ENCODE measurements at places on chromosomes 5 and 9.

DNA sequence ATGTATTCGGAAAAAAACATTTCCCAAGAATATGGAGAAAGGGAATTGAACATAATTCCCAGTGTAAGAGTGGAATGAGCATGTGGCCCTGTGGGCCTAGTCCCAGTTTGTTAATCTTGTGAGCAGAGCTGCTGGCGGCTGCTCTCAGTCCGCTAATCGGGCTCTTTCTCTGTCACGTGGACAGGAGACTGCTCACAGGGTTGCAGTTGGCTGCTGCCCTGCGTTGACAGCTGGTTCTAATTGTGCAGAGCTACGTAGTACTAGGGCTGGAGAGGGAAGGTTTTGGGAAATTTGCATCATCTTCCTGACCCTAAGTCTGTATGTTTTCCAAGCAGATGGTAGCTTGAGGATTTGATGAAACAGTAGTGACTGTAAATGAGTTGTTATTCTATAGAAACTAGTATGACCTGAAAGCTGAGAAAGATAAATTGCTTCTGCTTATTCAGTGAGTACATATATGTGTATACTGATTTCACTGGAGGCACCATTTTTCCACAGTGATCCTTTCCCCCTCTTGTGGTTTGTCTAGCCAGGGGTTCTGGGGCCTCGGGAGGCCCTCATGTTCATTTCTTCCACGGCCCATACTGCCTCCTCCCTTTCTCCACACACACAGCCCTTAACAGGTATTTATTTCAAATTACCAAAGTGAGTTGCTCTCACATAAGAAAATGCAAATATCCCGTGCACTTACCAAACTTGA, 100.6 kb downstream of the ANGPTL2 start:
- no peak for DNase-seq

GRCh38 chr5:95070453-95070852, 214.4 kb downstream of the MCTP1 start:
- DNase-seq = no peak

- no peak for DNase-seq
Measured at GRCh38 chr9:130092910-130093309, 39.2 kb downstream of the GPR107 start.

- no peak for DNase-seq
Measured at GRCh38 chr9:34220218-34220617, 41.4 kb downstream of the UBAP1 start.

GRCh38 chr5:53418826-53419658, 61.4 kb upstream of the FST start:
- peak; percentile 23 for DNase-seq

DNA sequence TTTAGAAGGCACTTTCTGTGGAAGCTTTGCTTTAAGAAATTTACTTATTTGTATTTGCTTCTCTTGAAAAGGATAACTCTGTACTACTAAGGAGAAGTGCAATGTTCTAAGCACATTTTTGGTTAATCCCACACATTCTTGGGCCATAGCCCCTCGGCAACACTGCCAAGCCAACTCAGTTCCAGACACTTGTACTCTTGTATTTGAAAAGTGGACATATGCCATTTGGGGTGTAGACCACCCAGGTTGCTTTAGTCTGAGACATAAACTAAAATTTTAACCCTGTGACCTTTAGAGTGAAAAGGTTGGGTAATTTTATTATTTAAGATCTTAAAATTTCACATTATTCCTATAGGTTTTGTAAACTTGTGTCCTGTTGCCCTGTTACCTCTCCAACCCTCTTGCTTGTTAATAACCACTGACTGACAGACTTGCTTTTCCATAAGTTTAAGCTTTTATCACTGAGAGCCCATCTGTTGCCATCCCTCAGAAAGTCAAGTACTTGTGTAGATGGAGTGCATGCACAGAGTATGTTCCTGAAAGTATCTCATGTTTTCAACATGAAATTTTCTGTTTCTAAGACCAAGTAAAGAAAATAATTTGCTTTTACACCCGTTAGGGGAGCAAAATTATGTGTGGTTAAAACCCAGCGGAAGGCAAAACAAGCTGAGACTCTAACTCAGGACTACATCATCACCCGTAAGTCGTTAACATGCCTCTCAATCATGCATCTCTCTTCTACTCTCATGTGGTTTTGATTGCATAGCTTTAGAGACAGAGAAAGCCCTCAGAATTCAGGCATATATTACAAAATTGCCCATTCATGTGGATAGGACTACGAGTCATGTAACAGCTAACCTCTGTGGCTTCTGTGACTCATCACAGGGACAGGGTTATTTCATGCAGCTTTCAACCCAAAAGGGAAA, 117.3 kb downstream of the GDNF start:
- peak; percentile 87 for DNase-seq

- no peak for DNase-seq
Measured at GRCh38 chr5:116564312-116564711, 10.3 kb downstream of the SEMA6A start.

DNA sequence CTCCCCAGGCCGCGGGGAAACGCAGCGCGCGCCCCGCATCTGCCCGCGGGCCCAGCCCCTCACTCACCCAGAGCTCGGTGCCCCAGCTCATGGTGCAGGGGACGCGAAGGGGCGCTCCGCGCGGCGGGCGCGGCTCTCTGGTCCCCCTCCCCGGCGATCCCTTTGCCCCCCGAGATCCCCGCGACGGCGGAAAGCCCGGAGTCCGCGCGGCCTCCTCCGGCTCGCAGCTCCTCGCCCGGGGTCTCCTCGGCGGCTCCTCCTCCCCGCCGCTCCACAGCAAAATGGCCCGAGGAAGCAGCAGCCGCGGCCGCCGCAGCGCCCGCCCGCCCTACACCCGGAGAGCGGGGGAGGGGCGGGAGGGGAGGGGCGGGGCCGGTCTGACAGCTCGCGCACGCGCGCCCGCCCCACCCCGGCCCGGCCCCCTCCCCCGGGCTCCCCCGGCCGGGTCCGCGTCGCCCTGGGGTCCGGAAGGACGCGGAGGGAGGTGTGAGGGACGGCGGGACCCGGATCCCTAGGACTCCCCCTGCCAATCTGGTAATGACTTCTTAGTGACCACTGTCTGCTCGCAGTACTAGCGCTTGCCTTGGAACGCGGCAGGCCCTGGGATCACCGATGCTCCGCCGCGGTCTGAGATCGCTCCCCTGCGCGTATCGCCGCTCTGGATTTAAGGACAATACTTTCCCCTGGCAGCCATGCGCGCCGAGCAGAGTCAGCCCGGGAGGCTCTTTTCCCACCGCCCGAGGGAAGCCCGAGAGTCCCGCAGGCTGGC, at the start of gene FNBP1:
FNBP1 (minus strand) TSS at position 305 of the 769 bp plus-strand sequence; CDS start at position 91, 214 bp downstream.
- peak; percentile 87 for DNase-seq

DNA sequence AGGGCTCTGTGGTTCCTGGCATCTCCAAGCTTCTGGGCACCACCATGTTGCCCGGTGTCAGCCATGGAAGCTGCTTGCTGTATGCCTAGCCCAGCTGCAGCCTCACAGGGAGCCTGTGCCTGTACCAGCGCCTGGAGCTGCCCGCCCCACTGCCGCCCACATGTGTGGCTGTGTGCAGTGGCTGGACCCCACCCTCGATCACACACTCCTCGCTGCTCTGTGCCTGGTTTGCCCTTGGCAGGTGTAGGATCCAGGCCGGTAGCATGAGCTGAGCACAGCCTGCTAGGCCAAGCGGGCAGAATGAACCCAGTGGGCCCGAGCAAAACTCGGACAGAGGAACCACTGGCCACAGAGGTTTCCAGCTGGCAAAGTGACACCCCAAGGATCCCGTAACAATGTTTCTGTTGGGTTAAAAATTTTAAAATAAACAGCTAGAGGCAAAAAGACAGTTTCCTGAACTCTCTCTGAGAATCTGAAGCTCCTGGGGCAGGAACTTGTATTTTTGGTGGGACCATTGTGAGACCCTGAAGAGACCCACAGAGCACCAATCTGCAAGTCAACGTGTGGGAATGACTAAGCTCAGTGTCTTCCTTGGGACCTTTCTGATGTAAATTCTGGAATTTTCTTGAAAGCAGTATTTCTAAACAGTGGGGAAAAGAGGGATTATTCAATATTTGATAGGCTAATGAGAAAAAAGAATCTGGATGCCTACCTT, 73.1 kb upstream of the CCDC112 start:
- no peak for DNase-seq

DNA sequence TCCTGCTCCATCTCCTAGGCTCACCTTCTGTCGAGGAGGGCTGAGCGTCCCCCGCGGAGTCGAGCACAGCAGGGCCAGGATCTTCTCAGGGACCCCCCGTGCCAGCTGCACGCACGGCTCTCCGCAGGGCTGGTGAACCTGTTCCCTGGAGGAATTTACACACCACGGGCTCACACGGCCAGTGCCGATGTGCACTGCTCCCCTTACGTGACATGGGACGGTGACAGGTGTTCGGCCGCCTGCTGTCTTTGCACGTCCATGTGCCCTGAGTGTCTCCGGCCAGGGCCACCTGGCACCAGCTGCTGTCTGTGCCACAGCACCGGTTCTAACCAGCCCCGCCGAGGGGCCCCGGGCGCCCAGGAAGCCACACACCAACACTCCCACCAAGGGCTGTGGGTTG, 8.7 kb upstream of the AGPAT2 start:
- no peak for DNase-seq

- DNase-seq = no peak
Measured at GRCh38 chr9:116279230-116279629, 125.6 kb downstream of the PAPPA start.

DNA sequence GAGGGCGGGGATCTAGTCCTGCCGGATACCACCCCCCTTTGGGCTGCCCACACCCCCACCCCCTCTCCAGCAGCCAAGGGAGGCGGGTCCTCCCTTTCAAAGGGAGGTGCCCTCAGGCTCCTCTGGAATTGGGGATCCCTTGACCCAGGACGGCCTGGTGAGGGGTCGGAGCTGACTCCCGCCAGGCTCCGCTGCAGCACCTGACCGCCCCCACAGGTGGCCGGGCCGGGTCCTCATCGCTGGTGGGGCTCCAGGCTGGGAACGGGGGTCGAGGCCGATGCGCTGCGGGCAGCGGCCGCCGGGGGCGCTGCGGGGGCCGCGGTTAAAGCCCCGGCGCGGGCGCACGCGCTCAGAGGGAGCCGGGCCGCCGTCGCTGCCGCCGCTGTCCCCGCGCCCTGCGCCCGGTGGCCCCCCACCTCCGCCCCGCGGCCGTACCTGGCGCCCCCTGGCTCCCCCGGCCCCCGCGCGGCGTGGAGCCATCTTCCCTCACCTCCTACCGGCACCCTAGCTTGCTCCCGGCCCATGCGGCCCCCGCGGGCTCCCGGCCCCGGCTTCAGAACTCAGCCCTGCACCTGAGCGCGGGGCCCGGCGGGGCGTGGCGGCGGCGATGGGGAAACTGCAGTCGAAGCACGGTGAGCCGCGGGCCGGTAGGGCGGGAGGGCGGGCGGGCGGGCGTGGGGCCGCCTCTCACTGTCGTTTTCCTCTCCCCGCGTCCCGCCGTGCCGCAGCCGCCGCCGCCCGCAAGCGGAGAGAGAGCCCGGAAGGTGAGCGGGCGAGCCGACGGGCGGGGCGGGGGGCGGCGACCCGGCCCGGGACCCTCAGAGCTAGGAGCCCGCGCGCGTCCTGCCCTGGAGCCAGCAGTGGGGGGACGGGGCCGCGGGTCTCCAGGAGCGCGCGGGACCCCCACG, at the start of gene NKD2:
NKD2 (plus strand) TSS at position 352 of the 908 bp plus-strand sequence; CDS start at position 608, 256 bp downstream.
- DNase-seq = no peak

- DNase-seq = peak; percentile 69
Measured at GRCh38 chr5:33401482-33402390, 39.0 kb upstream of the TARS1 start.

- DNase-seq = no peak
Measured at GRCh38 chr5:104611135-104611767, 1048.7 kb upstream of the NUDT12 start.

All from kidney glomerular epithelial cell (primary cell).